ENCODE measurements at places on chromosomes 6 and 20.

GRCh38 chr20:48731536-48731935 lies 96.3 kb downstream of the PREX1 start:
- DNase-seq = no peak

DNA sequence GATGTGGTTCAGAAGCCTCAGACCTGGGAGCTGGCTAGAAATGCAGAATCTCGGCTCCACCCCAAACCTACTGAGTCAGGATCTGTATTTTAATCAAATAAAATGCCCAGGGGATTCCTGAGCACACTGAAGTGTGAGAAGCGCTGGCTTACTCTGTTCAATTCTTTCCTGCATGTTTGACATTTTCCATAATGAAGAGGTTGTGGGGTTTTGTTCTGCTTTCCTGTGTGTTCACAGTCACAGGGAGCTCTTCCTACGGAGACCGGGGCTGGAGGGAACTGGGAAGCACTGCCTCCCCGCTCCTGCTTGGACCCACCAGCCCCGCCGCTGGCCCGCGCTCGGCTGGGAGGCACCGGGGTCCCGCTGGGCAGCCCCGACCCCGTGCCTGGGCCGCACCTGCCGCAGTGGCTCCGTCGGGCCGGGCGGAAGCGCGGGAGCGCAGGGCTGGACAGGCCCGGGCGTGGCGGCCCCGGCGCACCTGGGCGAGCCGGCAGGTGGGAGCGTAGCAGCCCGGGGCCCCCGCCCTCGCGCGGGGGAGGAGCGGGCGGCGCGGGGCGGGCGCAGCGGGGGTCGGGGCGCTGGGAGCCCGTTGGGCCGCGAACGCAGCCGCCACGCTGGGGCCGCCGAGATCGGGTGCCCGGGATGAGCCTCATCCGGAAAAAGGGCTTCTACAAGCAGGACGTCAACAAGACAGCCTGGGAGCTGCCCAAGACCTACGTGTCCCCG lies at the start of gene MAPK13:
MAPK13 (plus strand) TSS at position 573 of the 726 bp plus-strand sequence; CDS start at position 643, 70 bp downstream.
- DNase-seq = peak; percentile 41

DNA sequence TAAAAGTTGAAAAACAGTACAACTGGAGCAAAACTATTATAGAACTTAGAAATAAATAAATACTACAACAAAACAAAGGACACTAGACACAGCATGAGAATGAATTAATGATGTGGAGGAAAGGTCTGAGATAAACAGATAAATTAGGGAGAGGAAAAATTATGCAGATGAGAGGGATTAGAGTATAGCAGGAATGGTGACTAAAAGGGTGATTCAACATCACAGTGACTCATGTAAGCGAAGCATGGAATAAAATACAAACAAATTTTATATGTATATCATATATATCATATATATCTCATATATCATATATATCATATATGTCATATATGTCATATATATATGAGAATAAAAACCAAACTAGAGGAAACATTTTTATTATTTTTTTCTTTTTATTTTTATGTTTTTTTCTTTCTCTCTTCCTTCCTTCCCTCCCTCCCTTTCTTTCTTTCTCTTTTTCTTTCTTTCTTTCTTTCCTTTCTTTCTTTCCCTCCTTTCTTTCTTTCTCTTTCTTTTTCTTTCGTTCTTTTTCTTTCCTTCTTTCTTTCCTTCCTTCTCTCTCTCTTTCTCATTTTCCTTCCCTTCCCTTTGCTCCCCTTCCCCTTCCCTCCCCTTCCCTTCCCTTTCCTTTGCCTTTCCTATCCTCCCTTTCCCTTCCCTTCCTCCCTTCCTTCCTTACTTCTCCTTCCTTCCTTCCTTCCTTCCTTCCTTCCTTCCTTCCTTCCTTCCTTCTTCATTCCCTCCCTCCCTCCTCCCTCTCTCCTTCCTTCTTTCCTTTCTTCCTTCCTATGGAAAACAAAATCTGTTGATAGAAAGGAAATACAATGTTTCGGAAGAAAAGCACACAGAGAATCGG lies 1014.6 kb downstream of the GRIK2 start:
- DNase-seq = no peak

GRCh38 chr6:141675957-141676356 lies 456.8 kb upstream of the GJE1 start:
- DNase-seq = peak; percentile 12

- peak; percentile 48 for DNase-seq
These were observed 54.8 kb upstream of the SPDEF start for GRCh38 chr6:34610819-34611477.
